T-cell (primary cell): ENCODE measurements at places on chromosomes 4 and X.

GRCh38 chr4:30912098-30912714, 192.0 kb downstream of the PCDH7 start:
- no peak for DNase-seq

DNA sequence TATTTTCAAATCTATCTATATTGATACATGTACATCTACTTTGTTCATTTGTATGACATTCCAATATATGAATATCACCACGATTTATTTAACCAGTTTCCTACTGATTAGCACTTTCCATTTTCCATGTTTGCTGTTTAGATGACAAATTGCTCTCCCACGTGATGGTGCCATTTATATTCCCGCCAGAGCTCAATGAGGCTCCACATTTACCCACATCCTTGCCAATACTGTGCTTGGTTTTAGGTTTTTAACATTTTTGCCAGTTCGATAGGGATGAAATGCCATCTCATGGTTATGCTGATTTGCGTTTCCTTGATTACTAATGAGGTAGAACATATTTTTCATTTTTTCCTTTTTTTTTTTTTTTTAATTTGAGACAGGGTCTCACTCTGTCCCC, 86.7 kb upstream of the TRIM2 start:
- DNase-seq, result no peak

GRCh38 chr4:140937866-140938265, 181.7 kb upstream of the TBC1D9 start:
- DNase-seq, result no peak

DNA sequence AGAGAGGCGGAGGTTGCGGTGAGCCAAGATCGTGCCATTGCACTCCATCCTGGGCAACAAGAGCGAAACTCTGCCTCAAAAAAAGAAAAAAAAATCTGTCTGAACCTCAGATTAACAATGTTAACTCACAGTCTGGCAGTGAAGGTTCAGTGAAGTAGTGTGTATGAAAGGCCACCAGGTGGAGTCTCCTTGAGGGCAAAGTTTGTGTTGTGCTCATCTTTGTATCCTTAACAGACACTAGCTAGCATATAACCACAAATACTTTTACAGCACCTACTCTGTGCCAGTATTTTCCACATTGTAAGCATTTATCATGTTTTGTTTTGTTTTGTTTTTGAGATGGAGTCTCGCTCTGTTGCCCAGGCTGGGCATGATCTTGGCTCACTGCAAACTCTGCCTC, 46.0 kb upstream of the MGST2 start:
- no peak for DNase-seq

DNA sequence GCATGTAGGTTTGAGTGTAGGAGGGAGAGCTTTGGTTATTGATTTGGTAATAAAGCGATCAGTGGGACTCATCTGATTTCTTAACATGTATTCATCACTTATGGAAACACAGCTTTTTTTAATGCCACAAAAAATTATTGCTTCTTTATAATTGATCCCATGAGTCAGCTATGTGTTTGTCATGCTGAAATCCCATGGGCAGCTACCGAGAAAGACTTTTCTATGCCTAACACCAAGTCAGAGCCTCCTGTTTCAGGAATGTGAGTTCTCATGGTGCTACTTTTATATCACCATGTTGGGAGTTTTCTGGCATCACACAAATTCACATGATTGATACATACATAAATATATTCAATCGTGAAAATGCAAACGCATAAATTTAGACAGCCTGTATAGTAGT, 165.7 kb downstream of the RAPGEF2 start:
- DNase-seq, result no peak

DNA sequence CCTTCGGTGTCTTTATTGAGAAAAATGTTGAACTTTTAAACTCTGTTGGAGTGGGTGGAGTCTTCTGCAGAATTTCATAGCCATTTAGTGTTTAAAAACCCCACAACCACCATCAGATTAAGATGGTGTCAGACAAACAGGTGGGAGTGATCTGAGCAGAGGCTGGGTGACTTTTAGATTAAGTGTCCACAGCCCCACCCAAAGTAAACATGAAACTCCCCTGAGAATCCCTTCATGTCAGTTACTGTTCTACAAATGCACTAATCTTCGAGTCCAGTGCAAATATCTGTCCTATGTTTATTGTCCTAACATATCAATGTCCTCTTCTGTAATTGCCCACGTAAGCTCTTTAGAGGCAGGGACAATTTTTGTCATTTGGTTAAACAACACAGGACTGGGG, 175.6 kb upstream of the RBPJ start:
- DNase-seq, result no peak

- no peak for DNase-seq
Observed at GRCh38 chr4:109939190-109939589, 26.5 kb downstream of the EGF start.

DNA sequence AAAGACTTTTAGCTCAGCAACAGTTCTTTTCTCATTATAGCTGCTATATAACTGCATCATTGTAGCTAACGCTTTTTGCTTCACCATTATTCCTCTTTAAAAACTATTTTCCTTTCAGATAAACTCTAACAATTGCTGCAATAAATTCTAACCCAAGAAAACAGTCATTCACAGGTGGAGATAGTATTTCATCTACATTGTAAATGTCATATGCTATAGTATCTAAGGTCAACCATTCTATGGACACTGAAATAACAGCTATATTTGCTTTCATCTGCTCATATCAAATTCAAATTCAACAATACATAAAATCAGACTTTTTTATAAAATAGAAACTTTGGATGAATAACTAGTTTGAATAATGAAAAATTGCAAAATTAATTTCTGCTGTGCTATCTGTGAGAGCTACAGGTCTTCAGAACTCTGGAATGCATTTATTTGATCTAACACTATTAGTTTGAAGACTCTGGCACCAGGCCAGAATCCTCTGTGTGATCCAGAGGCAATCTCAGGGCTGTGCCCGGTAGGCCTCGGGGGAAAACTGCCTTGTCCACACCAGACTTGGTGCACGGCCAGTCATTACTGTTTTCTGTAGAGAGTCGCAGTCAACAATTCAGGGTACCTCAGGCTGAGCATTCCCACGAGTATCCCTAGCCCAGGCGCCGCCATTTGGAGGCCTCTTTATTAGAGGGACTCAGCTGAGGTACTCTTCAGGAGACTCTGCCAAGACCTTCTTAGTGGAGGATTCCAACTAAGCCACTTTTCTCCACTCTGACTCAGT, 332.4 kb downstream of the SLC7A11 start:
- no peak for DNase-seq

DNA sequence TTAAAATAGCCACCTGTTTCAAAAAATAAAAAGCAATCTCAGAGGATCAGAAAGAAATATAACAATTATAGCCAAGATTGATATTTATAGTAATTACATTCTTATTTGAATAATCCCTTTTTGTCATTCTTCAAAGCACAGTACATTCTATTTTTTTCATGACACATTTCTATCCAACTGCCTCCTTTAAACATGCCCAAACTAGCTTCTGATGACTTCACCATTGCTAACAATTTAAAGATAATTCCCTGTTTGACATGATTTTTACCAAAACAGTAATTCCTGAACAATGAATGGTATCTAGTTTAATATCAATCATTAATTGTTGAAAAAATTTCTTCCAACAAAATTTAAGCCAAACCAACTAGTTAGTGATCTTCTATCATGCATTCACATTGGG, 172.4 kb downstream of the SNCA start:
- DNase-seq, result no peak

GRCh38 chr4:7206911-7207567, 14.7 kb downstream of the SORCS2 start:
- no peak for DNase-seq

- no peak for DNase-seq
Observed at GRCh38 chrX:136250191-136251040, 784 bp downstream of the MAP7D3 start.

DNA sequence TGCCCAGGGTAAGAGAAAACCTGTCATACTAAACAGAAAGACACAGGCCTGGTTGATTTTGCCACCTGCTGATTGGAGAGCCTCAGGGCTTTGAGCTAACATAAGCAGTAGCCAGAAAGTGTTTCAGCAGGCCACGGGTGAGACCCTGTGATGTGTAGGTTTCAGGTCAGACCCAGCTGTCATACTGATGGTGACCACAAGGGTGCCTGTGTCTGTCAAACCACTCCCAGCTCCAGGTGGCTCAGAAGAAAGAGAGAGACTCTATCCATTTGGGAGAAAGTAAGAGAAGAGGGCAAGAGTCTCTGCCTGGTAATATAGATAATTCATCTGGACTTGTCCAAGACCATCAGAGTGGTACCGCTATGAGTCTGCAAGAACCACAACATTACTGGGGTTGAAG, 72.8 kb upstream of the NLRP2B start:
- DNase-seq, result no peak

DNA sequence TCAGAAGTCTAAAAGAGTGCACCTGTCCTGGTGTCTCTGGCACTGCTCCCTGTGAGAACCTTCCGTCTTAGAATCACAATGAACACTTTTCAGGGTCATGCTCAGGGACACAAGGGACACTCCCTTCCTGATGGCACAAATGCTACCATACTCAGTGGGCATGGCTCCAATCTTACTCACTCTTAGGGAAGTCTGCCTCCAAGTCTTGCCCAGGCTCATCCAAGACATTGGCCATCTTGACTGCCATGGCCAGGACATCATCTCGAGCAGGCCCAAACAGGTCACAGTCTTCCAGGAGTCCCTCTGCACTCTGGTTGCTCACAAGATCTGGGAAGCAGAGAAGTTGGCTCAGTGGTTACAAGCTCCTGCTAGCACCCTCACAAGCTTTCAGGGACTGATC, 8.8 kb downstream of the ZMYM3 start:
- DNase-seq, result no peak

- no peak for DNase-seq
Observed at GRCh38 chr4:86685401-86685800, 91.3 kb downstream of the PTPN13 start.

DNA sequence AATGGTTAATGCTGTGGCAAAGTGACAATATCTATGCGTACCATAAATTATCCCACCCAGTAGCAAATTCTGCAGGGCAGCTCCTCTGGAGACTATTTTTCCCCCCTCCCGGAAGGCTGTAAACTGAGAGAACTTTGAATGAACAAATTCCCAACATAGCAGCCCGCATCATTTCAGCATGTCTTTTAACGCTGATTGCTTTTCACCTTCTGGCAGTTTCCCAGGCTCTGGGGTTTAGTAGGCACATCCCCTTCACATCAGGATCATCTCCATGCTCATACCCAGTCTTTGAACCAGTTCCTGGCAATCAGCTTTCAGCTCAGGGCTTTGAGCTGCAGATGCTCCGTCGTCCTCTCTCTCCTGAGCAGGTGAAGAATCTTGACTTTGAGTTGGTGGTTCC, 26.6 kb upstream of the WDR1 start:
- no peak for DNase-seq

DNA sequence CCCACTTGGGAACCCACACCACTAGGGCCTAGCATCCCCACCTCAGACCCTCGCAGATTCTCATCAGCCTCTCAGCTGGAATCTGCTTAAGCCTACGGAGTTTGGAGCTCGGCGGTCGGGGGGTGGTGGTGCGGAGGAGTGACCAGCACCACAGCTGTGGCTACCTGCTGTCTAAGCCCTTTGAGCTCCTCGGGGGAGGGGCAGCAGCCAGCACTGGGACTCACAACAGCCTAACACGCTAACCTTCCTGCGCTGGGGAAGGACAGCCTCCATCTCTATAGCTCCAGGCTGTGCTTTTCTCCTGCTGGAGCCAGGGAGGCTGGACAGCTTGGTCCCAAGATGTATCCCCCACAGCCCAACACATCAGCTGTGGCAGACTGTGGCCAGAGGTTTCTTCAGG, 281.5 kb downstream of the USP46 start:
- no peak for DNase-seq

DNA sequence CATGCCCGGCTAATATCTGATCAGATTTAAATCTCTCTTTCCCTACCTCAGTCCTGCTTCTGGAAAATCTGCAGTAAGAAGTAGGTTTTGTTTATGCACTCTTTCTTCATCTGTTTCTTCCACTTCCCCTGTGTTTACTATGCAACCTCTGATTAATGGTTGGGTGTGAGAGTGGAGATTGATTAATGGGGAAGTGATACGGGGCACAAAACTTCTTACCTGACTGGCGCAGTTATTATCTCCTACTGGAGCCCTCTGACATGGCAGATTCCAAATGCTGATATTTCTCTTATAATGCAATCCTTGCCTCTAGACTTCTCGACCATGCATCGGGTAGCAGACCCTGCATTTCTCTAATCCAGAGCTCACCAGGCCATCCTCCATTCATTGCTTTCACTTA, 60.2 kb upstream of the HPGD start:
- no peak for DNase-seq

DNA sequence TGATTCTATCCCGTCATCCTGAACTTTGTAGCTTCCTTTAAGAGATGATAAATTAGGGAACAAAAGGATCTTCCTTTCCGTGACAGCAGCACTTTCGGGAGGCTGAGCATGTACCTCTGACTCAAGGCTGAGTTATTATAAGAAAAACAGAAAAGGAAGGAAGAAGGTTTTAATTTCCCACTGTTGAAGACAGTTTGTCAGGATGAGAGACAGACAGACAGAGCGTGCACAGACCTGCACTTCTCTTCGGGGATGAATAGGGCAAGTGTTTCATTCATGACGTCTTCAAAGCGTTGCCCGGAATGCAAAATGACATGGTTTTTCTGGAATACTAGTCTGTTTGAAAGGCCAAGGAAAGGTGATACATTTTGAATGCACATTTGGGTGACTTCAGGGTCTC, 405.3 kb upstream of the FAT1 start:
- DNase-seq, result no peak

DNA sequence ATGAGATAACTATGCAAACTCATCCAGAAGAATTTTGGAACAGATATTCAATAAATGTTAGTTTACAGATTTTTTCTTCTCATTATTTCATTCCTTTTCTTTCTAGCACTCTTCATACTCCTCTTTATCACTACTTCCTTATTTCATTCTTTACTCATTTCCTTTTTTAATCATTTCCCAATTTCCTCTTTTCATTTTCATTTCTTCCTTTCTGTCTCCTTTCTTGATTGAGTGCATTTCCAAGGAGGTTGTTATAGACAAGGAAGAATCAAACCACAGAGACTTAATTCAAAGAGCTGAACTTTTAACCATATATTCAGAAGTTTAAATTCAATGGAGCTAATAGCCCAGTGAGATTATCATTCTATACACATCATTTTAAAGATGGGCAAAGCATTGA, 600.7 kb downstream of the ARAP2 start:
- DNase-seq, result no peak

DNA sequence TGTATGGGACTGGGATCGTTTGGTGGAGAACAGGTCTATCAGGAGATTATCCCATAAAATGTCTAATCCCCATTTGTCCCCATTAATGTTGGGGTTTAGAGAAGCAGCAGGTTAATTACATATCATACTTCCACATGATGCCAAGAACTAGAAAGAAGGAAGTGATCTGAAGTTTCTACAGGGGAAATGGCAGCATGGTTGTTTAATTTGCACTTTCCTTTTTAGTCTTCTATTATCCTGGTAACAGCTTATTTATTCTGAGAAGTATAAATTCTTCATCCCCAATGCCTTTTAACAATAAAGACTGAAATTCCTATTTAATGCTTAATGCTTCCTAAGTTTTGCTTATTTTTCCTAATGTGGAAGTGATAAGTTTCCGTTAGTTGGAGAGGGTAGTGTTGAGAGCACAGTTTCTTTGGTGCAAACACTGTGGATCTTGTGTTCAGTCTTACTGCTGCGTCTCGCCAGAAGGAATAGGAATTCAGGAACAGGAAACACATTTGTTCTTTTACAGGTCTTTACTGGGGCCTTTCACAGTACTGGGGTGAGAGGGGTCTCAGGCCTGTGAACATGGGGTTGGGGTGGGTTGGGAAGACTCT, 59.5 kb upstream of the TADA2B start:
- no peak for DNase-seq
